Vagina (tissue), 2 donors: ENCODE measurements at places on chromosomes 4 and X.

DNA sequence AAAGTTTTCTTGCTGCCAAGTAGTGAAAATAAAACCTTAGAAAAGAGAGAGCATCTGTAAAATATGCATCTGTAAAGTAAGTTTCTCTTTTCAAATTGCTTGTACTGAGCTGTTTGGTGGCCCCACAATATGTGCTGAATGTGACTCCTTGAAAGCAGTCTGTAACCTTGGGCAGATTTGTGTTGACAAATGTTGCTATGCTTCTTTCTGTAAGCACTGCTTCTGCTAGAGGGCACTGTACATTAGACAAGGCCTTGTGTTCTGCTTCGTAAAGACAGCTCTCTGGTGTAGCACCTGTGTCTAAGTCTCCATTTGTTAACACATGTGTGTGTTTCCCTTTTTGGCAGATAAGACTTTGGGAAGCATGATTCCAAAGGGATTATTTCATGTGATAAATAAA lies 56.6 kb upstream of the NRK start:
- no peaks in the 10 kb centered on the region for H3K4me1 ChIP-seq
- H3K27ac ChIP-seq, result no peak overlapping the region
- H3K4me3 ChIP-seq, result no peak overlapping the region
- H3K36me3 ChIP-seq, result no peaks in the 10 kb centered on the region
- DNase-seq, result no peak

DNA sequence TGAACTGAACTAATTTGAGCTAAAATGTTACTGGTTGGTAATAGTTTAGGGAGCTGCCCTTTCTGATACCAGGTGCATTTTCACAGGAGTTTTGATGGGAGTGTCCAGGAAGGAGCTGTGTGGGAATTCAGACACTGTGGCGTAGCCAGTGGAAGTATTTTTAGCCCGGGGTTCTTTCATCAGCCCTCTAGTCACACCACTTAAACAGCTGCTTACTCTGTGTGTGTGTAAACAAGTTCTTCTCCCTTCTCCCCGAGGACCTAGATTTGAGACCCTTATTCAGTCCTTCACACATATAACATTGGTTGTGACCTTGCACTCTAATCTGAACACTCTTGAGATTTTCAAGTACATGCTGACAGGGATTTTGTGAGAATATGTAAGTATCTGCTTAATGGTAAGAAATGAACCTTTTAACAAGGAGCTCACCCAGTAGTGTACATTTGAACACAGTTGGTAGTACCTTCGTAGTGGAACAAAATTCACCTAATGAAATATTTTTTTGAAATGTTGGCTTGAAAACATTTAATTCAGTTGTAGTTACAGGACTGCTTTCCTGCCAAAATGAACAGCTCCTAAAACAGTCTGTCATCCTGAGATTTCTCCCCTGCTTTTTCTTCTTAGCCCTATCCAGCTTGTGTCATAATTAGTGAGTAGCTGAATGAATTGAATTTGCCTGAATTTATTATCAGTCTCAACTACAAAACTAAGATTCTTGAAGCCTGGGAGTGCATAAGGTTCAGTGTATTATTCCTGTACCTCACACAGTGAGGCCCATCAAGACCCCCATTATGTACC lies 61.8 kb downstream of the BMPR1B start:
- H3K36me3 ChIP-seq, result no peaks in the 10 kb centered on the region
- H3K27ac ChIP-seq, result no peak overlapping the region
- no peak overlapping the region for H3K4me3 ChIP-seq
- H3K27me3 ChIP-seq, result no peaks in the 10 kb centered on the region
- DNase-seq, result no peak

DNA sequence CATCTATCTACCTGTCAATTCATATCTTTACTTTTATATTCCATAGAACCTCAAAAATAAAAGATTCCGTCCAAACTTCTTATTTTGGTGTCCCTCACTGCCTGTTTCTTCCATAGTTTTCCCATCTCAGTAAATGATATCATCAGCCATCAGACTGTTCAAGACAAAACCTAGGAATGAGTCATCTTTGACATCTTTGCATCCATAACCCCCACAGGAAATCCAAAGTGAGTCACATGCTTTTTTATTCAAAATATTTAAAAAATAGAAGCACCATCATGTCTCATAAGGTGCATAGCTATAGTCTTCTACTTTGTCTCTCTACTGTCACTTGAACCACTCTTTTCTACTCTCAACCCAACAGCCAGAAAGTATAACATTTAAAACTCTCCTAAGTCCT lies 29.9 kb upstream of the CXXC4 start:
- H3K36me3 ChIP-seq, result no peaks in the 10 kb centered on the region
- no peaks in the 10 kb centered on the region for H3K4me1 ChIP-seq
- no peak for DNase-seq
- no peaks in the 10 kb centered on the region for H3K27me3 ChIP-seq
- no peak overlapping the region for H3K4me3 ChIP-seq

DNA sequence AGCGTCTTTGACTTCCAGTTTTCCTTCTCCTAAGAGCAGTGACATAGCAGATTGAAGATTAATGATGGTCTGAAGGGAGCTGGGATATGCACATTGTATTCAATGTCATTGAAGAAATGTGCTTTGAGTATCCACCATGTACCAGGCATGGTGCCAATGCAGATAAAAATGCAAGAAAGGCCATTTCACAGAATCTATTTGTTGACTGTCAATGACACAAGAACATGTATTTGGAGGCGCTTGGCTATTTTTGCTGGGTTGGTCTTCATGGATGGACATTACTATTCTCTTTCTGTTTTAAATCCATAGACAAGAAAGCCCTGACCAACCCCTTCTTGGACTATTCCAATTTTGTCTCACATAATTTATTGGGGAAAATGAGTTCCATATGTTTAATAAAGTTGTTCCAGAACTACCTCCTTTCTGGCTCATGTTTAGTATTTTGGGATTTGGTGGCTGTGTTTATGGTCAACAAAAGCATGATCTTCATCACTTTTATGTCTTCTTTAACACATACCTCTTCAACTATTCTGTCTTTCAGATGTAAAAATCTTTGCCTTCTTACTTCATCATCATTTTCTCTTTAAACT lies 174.5 kb downstream of the CPE start:
- no peak overlapping the region for H3K27ac ChIP-seq
- H3K36me3 ChIP-seq, result no peaks in the 10 kb centered on the region
- no peaks in the 10 kb centered on the region for H3K4me1 ChIP-seq
- no peaks in the 10 kb centered on the region for H3K27me3 ChIP-seq
- DNase-seq, result no peak

DNA sequence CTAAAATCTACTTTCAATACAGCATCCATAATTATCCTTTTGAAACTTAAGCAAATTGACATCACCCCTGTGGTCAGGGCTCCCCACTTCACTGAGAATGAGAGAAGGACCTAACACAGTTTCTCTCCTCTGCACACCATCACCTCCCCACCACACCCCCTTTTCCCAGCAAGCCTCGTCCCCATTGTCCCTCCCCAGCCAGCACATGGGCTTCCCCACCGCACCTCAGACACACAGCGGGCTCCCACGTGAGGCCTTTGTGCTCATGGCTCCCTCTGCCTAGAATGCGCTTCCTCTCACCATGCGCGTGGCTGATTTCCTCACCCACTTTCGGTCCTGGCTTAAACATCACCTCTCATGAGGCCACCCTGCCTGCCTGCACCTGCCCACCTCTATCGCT lies 639.0 kb upstream of the FRG1 start:
- H3K36me3 ChIP-seq, result no peaks in the 10 kb centered on the region
- no peak overlapping the region for H3K27ac ChIP-seq
- no peak overlapping the region for H3K4me3 ChIP-seq
- no peaks in the 10 kb centered on the region for H3K27me3 ChIP-seq

- no peaks in the 10 kb centered on the region for H3K27me3 ChIP-seq
- DNase-seq, result no peak
- no peak overlapping the region for H3K27ac ChIP-seq
- no peaks in the 10 kb centered on the region for H3K36me3 ChIP-seq
- no peak overlapping the region for H3K4me3 ChIP-seq
Observed at GRCh38 chr4:43126595-43126994, 234.1 kb downstream of the GRXCR1 start.

GRCh38 chr4:185587427-185588161 lies 52.3 kb upstream of the PDLIM3 start:
- no peaks in the 10 kb centered on the region for H3K4me1 ChIP-seq
- no peaks in the 10 kb centered on the region for H3K27me3 ChIP-seq
- no peak overlapping the region for H3K4me3 ChIP-seq
- H3K36me3 ChIP-seq, result no peaks in the 10 kb centered on the region
- DNase-seq, result no peak

- H3K4me1 ChIP-seq, result no peaks in the 10 kb centered on the region
- no peak for DNase-seq
Observed at GRCh38 chrX:52865343-52865998, 2.4 kb downstream of the XAGE3 start.

- H3K4me3 ChIP-seq, result no peak overlapping the region
- no peaks in the 10 kb centered on the region for H3K27me3 ChIP-seq
- H3K4me1 ChIP-seq, result no peaks in the 10 kb centered on the region
- H3K36me3 ChIP-seq, result no peaks in the 10 kb centered on the region
- H3K27ac ChIP-seq, result no peak overlapping the region
Observed at GRCh38 chr4:132709056-132709455, 440.0 kb upstream of the PCDH10 start.

GRCh38 chr4:85607624-85608023 lies 132.7 kb downstream of the ARHGAP24 start:
- no peaks in the 10 kb centered on the region for H3K27me3 ChIP-seq
- no peak overlapping the region for H3K4me3 ChIP-seq
- no peak for DNase-seq
- H3K4me1 ChIP-seq, result no peaks in the 10 kb centered on the region
- H3K27ac ChIP-seq, result no peak overlapping the region

GRCh38 chr4:53060278-53060677 lies 198.2 kb downstream of the RASL11B start:
- no peak for DNase-seq
- no peak overlapping the region for H3K4me3 ChIP-seq
- H3K36me3 ChIP-seq, result no peaks in the 10 kb centered on the region
- no peaks in the 10 kb centered on the region for H3K4me1 ChIP-seq
- H3K27me3 ChIP-seq, result no peaks in the 10 kb centered on the region

GRCh38 chrX:22999696-23000223 lies at the start of gene DDX53:
TSS of gene DDX53 (plus strand) at chrX:22999960. CDS start at chrX:23000058, 98 bp downstream.
- DNase-seq, result no peak
- H3K27ac ChIP-seq, result no peak within 1 kb of the TSS
- no peaks in the 10 kb centered on the region for H3K4me1 ChIP-seq
- H3K4me3 ChIP-seq, result no peak within 1 kb of the TSS

DNA sequence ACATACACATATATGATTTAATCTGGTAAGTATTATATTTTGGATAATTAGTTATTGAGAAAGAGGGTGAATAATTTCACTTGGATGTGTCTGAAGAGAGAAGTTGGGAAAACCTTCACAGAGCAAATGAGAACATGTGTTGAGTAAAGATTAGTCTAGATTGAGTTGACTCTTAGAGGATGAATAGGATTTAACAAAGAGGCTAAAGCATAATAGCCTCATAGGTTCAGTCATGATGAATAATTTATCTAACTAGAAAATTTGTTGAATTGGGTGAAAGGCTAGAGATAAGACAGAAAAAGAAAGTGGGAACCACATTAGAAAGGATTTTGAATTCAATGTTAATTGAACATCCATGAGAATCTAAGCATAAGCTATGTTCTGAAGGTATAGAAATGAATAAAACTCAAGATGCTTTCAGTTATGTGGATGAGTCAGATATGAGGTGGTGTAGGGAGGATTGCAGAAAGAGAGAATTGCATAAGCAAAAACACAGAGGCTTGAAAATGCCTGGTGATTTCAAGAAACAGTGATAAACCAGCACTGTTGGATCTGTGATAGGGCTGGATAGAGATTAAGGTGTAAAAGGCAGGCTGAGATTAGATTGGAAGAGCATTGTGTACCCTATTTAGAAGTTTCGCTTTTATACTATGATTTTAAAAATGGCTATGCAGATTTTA lies 207.6 kb upstream of the NR3C2 start:
- DNase-seq, result no peak
- no peaks in the 10 kb centered on the region for H3K27me3 ChIP-seq
- H3K27ac ChIP-seq, result no peak overlapping the region
- no peaks in the 10 kb centered on the region for H3K36me3 ChIP-seq

DNA sequence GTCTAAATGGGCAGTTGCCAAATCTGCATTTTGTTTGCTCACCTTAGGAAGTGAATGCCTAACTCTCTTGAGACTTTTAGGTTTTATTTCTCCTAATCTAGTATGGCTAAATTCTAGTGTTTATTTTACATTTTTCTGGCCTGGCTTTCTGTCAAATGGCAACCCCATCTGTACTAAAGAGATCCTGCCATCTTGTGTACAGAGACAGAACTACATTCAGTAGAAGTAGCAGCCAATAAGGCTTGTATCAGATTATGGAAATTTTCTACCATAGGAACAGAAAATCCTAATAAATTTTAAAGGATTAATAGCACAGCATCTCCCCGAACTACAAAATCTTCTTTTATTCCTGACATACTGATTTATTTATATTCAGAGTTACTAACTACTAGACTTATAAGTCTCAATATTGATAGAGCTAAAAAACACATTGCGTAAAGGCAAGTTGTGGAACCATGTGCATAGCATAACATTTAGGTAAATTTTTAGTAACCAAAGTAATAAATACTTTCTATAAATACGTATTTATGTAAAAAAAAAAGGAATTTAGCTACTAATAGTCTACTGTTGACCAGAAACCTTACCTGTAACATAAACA lies 45.5 kb downstream of the TMEM144 start:
- H3K27ac ChIP-seq, result no peak overlapping the region
- H3K27me3 ChIP-seq, result no peaks in the 10 kb centered on the region
- H3K4me3 ChIP-seq, result no peak overlapping the region
- no peaks in the 10 kb centered on the region for H3K36me3 ChIP-seq
- DNase-seq, result no peak

GRCh38 chr4:123568936-123569335 lies 172.3 kb downstream of the SPRY1 start:
- H3K36me3 ChIP-seq, result no peaks in the 10 kb centered on the region
- no peak overlapping the region for H3K27ac ChIP-seq
- no peaks in the 10 kb centered on the region for H3K27me3 ChIP-seq
- DNase-seq, result no peak
- H3K4me1 ChIP-seq, result no peaks in the 10 kb centered on the region

DNA sequence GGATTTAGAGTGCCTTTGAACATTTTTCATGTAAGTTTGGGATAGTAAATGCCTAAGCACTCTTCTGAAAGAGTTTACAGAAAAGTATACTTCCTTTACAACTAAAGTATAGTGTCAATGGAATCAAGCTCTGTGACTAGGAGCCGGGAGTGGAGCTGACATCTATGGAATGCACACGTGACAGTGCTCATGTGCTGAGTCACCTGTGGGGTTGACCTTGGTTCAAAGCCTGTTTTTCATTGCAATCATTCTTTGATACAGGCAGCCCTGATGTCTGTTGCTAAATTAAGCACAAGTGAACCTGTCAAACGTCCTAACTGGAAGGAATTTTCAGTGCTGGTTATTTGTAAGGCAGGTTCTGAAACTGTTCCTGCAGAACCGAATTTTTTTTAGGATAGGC lies 82.5 kb downstream of the GPAT3 start:
- H3K36me3 ChIP-seq, result no peaks in the 10 kb centered on the region
- no peaks in the 10 kb centered on the region for H3K27me3 ChIP-seq
- no peaks in the 10 kb centered on the region for H3K4me1 ChIP-seq

- H3K36me3 ChIP-seq, result no peaks in the 10 kb centered on the region
- no peaks in the 10 kb centered on the region for H3K27me3 ChIP-seq
- no peak overlapping the region for H3K27ac ChIP-seq
- no peak overlapping the region for H3K4me3 ChIP-seq
- no peak for DNase-seq
Observed at GRCh38 chrX:114787061-114787460, 203.2 kb downstream of the HTR2C start.

- no peak for DNase-seq
- peaks cover 50% of the 10 kb centered on the region for H3K36me3 ChIP-seq
- H3K27me3 ChIP-seq, result no peaks in the 10 kb centered on the region
- no peak overlapping the region for H3K27ac ChIP-seq
Observed at GRCh38 chr4:102601586-102602227, 100.5 kb downstream of the NFKB1 start.
